NCI-H526 treated with DMSO at 0.1 percent for 48 hours (cell line): ENCODE measurements at places on chromosomes 12 and 14.

GRCh38 chr12:103811791-103812190, 29.2 kb downstream of the NT5DC3 start:
- DNase-seq = no peak

GRCh38 chr14:55277972-55278740, 6.9 kb downstream of the FBXO34 start:
- no peak for DNase-seq

- DNase-seq = no peak
These were observed 143.4 kb upstream of the CPSF6 start for GRCh38 chr12:69095765-69096477.

DNA sequence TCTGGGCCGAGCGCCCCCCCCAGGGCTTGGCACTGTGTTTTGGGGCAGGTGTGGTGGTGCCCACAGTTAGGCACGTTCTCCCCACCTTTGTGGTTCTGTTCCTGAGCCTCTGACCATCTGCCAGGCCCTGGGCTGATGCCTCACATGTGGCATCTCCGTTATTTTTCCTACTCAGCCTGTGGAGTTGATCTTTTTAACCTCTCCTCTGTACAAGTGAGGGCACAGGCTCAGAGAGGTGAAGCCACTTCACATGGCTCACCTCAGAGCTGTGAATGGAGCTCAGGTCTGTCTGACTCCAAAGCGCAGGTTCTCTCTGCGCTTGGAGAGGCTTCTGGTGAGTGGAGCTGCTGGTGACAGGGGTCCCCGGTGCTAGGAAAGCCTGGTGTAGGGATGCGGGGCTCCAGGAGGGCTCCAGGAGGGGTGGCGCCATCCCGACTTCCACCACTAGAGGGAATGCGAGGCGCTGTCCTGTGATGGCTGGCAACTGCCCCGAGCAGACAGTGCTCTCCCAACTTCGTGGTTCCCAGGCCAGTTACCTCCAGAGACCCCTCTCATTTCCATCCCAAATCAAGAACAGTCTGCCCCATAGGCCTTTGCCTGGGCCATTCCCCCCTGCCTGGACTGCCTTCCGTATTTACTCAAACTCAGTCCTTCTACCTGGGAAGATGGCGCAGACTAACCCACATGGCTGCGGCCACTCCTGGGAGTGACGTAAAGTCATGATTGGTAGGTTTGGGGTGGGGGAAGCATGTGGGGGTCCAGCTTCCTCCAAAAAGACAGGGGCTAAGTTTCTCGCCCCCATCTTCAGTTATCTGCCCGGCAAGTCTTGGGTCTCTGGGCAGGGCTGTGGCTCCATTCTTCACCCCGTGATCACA, 9.9 kb downstream of the BCL7A start:
- DNase-seq = no peak

GRCh38 chr12:71731439-71732356, 23.0 kb upstream of the RAB21 start:
- DNase-seq = no peak

- no peak for DNase-seq
These were observed 154.0 kb downstream of the DICER1 start for GRCh38 chr14:95003099-95003960.

DNA sequence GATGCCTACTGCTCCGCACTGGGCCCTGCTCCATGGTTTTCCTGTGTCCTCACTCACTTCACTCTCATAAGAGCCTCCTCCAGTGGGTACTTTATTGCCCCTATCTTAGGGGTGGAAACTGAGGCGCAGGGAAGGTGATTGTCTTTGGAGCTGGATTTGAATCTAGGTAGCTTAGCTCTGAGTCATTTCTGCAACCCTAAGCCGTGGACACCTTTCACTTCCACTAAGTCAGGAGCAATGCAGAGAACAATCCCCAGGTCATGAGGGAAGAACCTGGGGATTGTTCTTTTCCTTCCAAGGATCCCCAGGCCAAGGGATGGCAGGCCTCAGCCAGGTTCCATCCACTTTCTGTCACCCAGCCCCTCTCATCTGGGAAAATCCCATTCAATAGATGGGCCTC, 20.3 kb downstream of the VDR start:
- no peak for DNase-seq
